ENCODE measurements at places on chromosomes 11 and 22.

- no peak for DNase-seq
- H3K36me3 ChIP-seq, result no peaks in the 10 kb centered on the region
- no peaks in the 10 kb centered on the region for H3K27me3 ChIP-seq
- H3K4me1 ChIP-seq, result peaks cover 13% of the 10 kb centered on the region
Measured at GRCh38 chr22:17633998-17634323, 4.6 kb upstream of the BCL2L13 start.

GRCh38 chr11:104465321-104465720, 301.4 kb upstream of the PDGFD start:
- no peak overlapping the region for H3K4me3 ChIP-seq
- H3K36me3 ChIP-seq, result no peaks in the 10 kb centered on the region
- no peak for DNase-seq
- no peaks in the 10 kb centered on the region for H3K4me1 ChIP-seq
- H3K27ac ChIP-seq, result no peak overlapping the region

- no peak overlapping the region for H3K4me3 ChIP-seq
- peaks cover 4% of the 10 kb centered on the region for H3K36me3 ChIP-seq
- no peaks in the 10 kb centered on the region for H3K4me1 ChIP-seq
- DNase-seq, result no peak
- no peaks in the 10 kb centered on the region for H3K27me3 ChIP-seq
Measured at GRCh38 chr11:117410861-117411710, 83.4 kb downstream of the CEP164 start.

- H3K4me3 ChIP-seq, result no peak overlapping the region
- no peak for DNase-seq
- H3K27me3 ChIP-seq, result no peaks in the 10 kb centered on the region
- peaks cover 5% of the 10 kb centered on the region for H3K4me1 ChIP-seq
Measured at GRCh38 chr11:123221096-123221561, 26.1 kb upstream of the CLMP start.

- H3K27ac ChIP-seq, result no peak overlapping the region
- DNase-seq, result no peak
- H3K27me3 ChIP-seq, result no peaks in the 10 kb centered on the region
- no peaks in the 10 kb centered on the region for H3K36me3 ChIP-seq
Measured at GRCh38 chr11:30317030-30317429, 5.9 kb upstream of the ARL14EP start.

GRCh38 chr11:66359662-66360087, 11.9 kb downstream of the SLC29A2 start:
- H3K36me3 ChIP-seq, result no peaks in the 10 kb centered on the region
- H3K27me3 ChIP-seq, result no peaks in the 10 kb centered on the region

Data from kidney (tissue), 22 donors.